ENCODE measurements at places on chromosomes 5 and 9.
A peak's percentile ranks its signal among the peaks of the same experiment; 100 is the strongest.

GRCh38 chr9:131397100-131397790 lies 3.4 kb downstream of the PRRC2B start:
- no peak for DNase-seq

GRCh38 chr5:103962023-103962422 lies 399.4 kb upstream of the NUDT12 start:
- no peak for DNase-seq

GRCh38 chr5:168417731-168418429 lies 68.4 kb upstream of the RARS1 start:
- no peak for DNase-seq

- DNase-seq, result no peak
These were observed 207.8 kb upstream of the TARS1 start for GRCh38 chr5:33232731-33233505.

DNA sequence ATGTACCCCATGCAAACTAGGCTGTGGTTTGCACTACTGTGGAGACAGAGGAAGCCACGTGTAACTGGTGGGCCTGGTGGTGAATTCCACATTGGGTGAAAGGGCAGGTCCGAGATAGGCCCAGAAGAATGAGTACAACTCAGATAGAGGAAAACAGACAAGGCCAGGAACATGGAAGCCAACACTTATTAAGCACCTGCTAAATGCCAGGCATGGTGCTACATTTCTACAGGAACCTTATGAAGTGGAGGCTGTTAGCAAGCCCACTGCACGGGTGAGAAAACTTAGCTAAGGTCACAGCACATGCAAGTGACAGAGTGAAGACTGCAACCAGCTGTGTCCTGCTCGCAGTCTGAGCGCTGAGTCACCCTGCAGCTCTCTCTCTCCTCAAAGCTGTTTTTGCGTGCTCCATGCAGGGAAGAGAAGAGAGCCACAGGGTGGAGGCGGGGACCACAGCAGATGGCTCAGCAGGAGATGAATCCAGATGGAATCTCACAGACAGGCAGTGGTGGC lies 65.5 kb upstream of the SPTLC1 start:
- DNase-seq, result no peak

- no peak for DNase-seq
These were observed 972 bp downstream of the PDGFRB start for GRCh38 chr5:150154618-150155128.

DNA sequence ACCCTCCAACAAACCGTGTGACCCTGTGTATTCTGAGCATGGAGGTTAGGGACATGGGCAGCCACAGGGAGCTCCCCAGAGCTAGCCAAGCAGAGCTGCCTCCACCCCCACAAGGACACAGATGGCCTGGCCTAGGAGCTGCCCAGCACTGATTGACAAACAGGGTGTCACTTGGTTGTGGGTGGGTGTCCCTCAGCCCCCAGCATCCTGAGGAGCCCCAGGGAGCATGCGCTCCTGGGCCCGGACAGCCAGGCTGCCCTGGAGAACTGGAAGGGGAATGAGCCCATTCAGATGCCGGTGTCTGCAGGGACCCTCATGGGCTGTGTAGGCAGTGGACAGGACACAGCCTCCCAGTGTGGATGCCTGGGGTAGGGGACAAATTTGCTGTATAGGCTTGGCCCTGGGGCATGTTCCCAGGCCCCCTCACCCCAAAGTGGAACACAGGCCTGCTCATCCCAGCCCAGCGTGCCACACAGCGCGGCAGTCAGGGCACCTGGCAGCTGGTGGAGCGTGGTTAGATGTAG lies 124.8 kb upstream of the LMX1B start:
- no peak for DNase-seq

DNA sequence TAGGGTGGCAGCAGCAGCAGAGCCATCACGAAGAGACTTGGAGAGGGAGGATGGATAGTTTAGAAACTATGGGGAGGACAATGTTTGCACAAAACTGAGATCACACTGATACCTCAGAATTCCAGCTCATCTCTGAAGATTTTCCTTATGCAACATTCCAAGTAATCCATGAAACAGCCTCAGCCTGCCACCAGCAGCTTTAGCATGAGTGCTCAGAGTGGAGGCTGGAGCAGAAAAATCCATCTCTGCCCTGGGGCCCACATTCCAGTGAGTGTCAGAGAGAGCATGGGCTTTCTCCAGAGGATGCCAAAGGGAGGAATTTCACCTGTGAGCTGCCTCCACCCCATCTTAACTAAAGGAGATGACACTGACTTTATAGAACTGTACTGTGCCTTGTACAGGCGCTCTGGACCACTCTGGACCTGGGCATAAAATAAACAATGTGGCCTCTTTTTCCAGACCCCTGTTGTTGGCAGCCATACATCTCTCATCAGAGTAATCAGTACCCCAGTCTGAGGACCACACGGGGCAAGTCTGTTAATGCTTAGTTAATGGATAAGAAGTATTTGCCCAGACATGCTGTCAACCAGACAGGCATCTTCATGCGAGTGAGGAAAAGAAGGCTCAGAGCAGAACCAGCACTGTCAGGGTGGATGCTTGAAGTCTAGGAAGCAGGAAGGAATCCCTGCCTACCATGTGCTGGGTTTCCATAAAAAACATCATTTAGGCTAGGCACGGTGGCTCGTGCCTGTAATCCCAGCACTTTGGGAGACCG lies 440.9 kb downstream of the ENC1 start:
- no peak for DNase-seq

GRCh38 chr9:108801949-108802348 lies 53.8 kb downstream of the ACTL7B start:
- DNase-seq, result no peak

- no peak for DNase-seq
These were observed 148.7 kb downstream of the FAM174A start for GRCh38 chr5:100683881-100684280.

DNA sequence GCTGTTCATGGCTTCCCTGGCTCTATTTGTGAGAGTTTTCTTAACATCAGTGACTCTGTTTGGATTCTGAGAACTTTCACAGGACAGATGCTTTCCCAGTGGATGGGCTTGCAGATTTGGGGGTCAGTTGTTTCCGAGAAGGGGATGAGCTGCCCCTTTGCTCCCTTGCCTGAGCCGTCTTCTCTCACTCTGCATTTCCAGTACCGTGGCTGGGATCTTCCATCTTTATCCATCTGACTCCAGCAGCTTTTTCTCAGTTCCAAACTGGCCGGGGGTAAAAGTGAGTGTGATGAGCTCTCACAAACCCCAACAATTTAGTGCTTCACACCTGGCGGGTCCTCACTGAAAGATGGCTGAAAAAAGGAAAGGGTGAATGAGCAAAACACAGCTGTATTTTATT lies 79.1 kb downstream of the TENT4A start:
- DNase-seq, result no peak

DNA sequence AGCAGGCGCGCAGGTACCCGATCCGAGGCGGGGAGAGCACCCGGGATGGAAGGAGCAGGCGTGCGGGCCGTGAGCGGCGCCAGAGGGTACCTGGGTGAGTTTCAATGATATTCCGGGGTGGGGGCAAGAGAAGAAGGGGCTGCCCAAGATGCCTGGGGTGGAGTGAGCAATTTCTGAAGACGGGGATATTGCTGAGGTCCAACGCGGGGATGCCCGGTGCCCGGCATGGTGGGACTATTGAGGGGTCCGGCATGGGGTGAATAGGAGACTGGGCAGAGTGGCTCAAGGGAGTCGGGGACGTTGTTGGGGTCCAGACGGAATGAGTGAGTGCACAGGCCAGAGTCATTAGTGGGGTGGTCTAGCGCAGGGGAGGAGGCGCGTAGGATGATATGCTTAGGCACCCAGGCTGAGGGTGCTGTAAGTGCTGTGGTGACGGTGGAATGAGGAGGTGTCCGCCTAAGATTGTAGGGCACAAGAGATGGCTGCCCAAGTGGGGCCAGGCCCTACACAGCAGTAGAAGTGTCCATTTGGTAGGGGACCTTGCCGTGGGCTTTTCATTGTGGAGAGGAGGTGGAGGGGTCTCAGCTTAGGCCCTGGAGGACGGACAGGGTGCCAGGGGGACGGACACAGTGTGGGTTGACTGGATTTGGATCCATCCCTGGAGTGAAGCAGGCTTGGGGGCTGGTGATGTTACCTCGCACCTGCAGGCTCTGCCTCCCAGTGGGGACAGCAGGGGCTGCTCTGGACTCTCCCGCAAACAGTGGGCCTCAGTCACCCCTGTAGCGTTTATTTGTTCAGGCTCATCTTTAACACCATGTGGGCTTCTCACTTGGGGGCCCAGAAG lies 719 bp downstream of the MIGA2 start:
- DNase-seq, result no peak

GRCh38 chr5:172748341-172748843 lies 22.6 kb downstream of the DUSP1 start:
- DNase-seq, result no peak

- no peak for DNase-seq
These were observed 60.1 kb downstream of the MAT2B start for GRCh38 chr5:163565492-163565891.

DNA sequence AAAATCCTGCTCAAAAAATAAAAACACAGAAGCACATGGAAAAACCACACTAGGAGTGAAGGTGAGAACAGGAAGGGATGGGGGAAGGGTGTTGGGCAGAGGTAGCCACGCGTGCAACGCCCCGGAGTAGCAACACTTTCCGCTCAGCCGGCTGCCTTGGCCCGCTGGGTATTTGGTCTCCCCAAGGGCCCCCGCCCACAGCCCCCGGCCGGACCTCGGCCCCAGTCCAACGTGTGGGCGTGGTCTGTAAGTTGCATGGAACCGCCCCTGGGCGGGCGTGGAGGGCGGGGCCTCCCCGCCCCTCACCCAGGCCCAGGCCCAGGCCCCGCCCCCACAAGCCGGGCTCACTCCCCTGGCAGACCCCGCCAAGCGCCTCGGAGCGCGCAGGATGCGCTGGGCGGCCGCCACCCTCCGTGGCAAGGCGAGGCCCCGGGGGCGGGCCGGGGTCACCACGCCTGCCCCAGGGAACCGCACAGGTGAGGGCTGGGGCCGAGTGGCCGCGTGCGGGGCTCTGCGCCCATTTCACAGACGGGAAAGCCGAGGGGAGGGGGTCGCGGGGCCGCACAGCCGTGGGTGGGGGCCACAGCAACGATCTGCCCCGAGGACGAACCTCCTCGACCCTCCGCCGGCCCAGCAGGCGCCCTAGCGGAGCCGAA lies at the start of gene SUSD3:
TSS of gene SUSD3 (plus strand) at position 347 of the 656 bp plus-strand sequence. CDS start at position 389, 42 bp downstream.
- DNase-seq, result peak; percentile 70

DNA sequence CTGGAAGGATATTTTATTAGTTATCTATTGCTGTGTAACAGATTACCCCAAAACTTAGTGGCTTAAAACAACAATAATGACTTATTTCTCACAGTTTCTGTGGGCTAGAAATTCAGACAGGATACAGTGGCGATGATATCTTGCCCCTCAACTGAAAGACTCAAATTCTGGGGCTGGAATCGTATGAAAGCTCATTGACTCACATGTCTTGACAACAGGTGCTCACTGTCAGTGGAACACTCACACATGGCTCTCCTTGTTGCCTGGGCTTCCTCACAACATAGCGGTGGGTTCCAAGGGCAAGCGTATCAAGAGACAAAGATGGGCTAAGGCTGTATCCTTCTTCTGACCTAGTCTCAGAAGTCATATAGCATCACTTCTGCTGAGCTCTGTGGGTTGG lies 3.7 kb upstream of the GNPDA1 start:
- no peak for DNase-seq

GRCh38 chr9:26748449-26749058 lies 144.0 kb downstream of the CAAP1 start:
- no peak for DNase-seq

DNA sequence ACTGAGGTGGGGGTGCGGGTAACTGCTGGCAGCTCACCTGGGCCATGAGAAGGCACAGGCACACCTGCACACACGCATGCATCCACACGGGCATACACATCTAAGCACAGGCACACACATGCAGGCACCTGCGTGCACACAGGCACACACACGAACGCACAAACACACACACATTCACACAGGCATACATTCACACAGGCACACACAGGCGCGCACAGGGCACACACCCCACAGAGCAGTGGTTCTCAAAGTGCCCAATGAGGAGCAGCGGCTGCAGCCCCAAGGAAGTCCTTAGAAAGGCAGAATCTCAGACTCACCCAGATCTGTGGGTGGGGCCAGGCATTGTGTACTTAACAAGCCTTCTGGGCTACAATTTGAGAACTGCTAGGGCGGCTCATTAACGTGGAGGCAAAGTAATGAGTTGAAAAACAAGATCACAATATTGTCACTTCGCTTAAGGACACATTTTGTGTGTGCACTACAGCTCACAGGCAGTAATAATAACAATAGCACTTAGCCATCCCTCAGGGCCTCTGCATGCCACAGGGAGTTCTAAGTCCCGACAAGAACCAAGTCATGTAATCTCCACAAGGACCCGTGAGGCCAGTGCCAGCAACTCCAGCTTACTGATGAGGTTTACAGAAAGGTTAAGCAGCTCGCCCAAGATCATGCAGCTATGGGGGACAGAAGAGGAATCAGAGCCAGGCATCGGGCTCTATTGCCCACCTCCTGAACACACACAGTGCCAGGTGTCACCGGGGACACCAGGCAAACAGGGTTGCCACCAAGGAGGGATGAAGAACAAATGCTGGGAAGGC lies 91.6 kb downstream of the ROR2 start:
- no peak for DNase-seq

GRCh38 chr9:124260769-124261603 lies 3.2 kb downstream of the NEK6 start:
- no peak for DNase-seq

DNA sequence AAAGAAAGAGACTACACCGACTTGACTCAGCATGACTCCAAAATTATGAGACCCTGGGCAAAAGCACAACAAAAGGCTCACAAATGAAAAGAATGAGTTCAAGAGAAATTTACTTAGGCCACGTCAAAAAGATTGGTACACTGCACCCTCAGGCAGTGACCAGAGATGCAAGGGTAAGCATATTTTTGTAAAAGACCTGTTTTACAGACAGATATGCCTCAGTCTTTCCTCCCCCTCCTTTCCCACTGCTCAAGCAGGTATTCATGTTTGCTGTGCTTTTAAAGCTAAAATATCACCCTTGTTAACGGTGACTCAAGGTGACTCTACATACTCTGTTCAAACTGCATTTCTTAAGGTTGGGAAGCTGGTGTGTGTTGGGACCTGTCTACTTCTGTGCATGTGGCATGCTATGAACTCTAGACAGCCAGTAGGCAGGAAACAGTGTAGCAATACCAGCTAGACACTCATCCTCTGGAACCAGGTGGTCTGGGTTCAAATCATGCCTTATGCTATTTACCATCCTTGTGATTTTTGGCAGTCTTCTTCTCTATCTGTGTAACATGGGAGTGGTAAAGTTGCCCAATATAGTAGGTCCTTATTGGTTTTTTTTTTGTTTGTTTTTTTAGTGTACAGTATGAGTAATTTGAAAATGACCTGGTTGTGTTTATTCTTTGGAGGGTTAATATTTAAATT lies 98.7 kb downstream of the TLE4 start:
- no peak for DNase-seq

GRCh38 chr5:142841511-142842265 lies 71.5 kb downstream of the ARHGAP26 start:
- DNase-seq, result no peak

DNA sequence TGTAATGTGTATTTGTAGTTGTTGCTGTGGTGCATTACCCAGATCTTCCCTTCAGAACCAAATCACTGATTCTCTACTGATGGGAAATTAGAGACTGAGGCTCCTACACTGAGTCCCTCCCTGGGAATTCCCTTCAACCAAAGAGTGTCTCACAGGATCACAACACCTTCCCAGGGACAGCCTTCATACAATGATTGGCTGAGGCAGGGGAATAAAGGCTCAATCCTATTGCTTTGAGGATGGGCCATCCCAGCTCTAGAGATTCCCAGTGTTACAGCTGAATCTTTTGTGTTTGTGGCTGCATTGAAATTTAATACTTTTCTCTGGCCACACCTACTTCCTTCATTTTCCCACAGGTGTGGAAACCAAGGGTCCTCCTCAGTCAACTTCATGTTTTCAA lies 96.4 kb upstream of the ELL2 start:
- no peak for DNase-seq
